KBM-7 (cell line): ENCODE measurements at places on chromosomes 5 and 9.

GRCh38 chr5:39531306-39531705, 106.5 kb upstream of the DAB2 start:
- no peak for DNase-seq

DNA sequence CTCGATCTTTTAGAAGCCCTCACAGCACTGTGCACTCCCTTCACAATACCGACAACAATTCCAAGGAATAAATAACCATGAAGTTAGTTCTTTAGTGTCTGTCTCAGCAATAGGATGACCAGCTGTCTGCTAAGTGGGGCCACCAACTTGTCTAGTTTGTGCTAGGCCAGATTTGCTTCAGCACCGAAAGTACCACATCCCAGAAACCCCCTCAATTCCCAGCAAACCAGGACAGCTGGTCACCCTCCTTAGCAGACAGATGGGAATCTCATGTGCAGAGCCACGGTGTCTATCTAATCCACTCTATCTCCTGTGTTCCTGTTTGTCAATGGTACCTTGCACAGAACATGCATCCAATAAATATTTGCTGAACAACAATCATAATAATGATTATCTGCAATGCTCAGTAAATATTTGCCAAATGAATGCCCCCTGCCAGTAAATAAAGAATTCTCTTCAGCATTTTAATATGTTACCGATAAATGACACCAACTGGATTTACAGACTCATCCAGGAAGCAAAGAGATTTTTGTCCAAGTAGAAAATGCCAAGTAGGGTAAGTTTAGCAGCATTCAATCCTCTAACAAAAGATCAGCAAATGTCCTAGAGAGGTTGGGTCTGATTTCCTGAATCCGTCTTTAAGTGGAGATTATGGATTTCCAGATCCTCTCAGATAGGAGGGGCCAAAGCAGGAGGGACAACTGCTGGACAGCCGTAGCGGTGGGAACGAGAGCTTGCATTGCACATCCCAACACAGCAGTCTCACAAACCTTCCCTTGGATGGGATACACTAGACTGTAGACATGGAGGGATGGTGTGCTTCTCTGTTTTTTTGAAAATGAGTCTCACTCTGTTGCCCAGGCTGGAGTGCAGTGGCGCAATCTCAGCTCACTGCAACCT, 51.9 kb upstream of the ANKRD33B start:
- no peak for DNase-seq

DNA sequence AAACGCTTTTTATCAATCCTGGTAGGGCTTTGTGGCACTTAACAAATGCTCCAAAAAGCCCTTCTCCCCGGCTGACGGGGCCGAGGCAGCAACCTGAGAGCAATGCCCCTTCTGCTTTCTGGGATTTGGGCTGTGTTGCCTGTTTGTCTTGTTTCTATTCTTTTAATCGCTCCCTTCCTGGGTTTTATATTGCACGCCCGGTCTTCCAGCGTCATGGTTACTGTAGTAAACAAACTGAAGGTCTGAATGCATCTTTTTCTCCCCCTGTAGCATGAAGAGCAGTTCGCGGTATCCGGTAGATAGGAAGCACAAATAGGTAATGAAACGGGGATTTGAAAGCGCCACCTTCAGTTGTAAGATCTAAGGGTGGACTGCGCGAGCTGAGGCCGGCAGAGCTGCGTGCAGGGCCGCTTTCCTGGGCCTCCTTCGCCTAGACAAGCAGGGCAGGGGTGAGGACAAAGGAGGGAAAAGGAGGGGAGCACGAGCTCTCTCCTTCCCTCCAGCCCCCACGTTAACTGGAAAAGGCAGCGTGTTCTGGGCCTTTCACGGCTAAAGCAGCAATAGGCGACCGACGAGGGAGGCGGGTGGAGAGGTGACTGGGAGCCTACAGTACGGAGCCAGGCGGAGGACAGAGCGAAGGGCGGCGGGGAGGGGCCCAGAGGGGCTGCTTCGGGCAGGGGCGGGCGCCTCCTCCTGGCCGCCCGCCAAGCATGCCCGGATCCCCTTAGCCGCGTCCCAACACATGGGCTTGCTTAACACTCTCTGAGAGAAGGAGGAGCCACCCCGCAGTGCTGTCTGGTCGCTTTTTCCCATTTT, 49.3 kb upstream of the ZNF366 start:
- no peak for DNase-seq

- DNase-seq = no peak
Observed at GRCh38 chr5:169826618-169827017, 153.7 kb downstream of the INSYN2B start.

DNA sequence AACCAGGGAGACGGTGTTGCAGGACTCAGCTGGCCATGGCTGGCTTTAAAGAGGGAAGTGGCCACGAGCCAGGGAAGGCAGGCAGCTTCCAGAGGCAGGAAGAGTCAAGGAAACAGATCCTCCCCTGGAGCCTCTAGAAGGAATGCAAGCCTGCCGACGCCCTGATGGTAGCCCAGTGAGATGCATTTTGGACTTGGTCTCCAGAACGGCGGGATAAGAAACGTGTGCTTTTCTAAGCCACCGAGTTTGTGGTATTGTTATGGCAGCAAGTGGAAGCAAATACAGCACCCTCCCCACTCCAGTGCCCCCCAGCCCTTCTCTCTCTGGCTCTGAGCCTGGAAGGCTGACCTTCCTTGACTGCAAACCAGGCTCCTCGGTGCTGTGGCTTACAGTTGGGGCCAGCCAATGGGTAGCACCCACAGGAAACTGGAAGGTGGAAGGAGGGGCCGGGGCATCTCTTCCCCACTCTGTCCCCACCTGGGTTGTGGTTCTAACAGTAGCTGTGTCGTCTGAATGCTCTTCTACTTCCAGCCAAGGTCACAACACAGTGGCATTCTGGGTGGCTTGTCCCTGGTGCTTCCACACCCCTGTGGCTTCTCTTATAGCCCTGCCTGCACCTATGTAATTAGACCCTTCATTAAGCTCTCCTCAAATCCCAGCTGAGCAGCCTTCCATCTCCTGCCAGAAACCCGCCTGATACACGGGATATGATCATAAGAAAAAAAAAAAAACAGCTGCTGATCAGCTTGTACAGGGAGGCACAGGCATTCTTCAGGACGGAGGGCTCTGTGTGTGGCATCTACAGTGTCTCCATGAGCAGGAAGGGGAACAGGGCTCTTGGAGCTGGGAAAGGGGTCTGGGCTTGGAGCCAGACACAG, 29.9 kb upstream of the UNC5A start:
- no peak for DNase-seq

DNA sequence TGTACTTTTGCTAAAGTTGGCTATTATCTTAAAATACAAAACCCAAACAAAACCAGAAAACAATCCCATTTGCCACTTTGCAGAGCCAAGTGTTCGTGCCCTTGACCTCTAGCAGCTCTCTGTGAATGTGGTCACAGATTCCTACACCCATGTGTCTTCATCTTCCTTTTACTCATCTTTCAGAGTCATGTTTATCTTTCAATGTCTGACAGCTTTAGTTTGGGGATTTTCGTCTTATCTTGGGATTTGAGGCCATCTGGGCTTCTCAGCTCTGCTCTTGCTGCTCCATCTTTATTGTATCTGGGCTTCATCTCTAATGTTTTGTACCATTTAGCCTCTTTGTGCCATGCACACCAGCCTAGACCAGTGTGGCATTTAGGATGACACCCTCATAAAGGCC, 81.0 kb downstream of the DAPK1 start:
- no peak for DNase-seq
